ENCODE measurements at places on chromosomes 2 and 18. TPM values are rescaled to one million over a fixed set of nuclear protein-coding genes. Genes with fewer than 3 reads are reported as not detected.

The SLC9A4 gene
- total RNA-seq, result not detected

The CKAP2L gene
- total RNA-seq, result 12.3 TPM

The IL1RL2 gene
- total RNA-seq, result not detected

The ADCYAP1 gene
- not detected for total RNA-seq

The EGR4 gene
- total RNA-seq, result 0.33 TPM

The MLPH gene
- 270 TPM for total RNA-seq

The VPS54 gene
- 13.9 TPM for total RNA-seq

The RSAD2 gene
- total RNA-seq, result 0.15 TPM

The DAW1 gene
- total RNA-seq, result 3.2 TPM

The RAX gene
- total RNA-seq, result not detected

The CDH19 gene
- 0.38 TPM for total RNA-seq

The SCYGR4 gene
- not detected for total RNA-seq

The OSBPL6 gene
- 6.8 TPM for total RNA-seq

The EFEMP1 gene
- 44.2 TPM for total RNA-seq

The CDH2 gene
- 60.1 TPM for total RNA-seq

The POTEI gene
- total RNA-seq, result not detected

The SGO2 gene
- 12.3 TPM for total RNA-seq

The IRS1 gene
- total RNA-seq, result 13.6 TPM

The DOK6 gene
- total RNA-seq, result not detected

The SMPD4 gene
- 76.0 TPM for total RNA-seq

The INHBB gene
- total RNA-seq, result 23.3 TPM

The ATOH8 gene
- 16.5 TPM for total RNA-seq

The ELAC1 gene
- total RNA-seq, result 5.0 TPM

The HADHB gene
- total RNA-seq, result 99.2 TPM

The OSR1 gene
- 9.3 TPM for total RNA-seq

The RNU2-63P gene
- not detected for total RNA-seq

The IL18RAP gene
- 0.07 TPM for total RNA-seq

The RGPD5 gene
- total RNA-seq, result 3.0 TPM

The PLEK gene
- not detected for total RNA-seq

The RTP5 gene
- not detected for total RNA-seq

The MC5R gene
- not detected for total RNA-seq

The HOXD8 gene
- total RNA-seq, result 5.3 TPM

The PROM2 gene
- 0.01 TPM for total RNA-seq

The UGT1A8 gene
- total RNA-seq, result 0.05 TPM

The RFTN2 gene
- total RNA-seq, result not detected

The DUSP2 gene
- total RNA-seq, result 0.38 TPM

The FKBP1B gene
- 12.7 TPM for total RNA-seq

The CEP76 gene
- total RNA-seq, result 5.6 TPM

The PDE1A gene
- 0.31 TPM for total RNA-seq

The SP9 gene
- 1.9 TPM for total RNA-seq

The RIT2 gene
- total RNA-seq, result not detected

The GCKR gene
- not detected for total RNA-seq

All from A549 treated with Hydrocortisone at 1 μM for 4 hours (cell line).